ENCODE measurements at places on chromosomes 7 and 10.

GRCh38 chr7:553636-554111 is 34.0 kb upstream of the PDGFA start:
- DNase-seq, result no peak

DNA sequence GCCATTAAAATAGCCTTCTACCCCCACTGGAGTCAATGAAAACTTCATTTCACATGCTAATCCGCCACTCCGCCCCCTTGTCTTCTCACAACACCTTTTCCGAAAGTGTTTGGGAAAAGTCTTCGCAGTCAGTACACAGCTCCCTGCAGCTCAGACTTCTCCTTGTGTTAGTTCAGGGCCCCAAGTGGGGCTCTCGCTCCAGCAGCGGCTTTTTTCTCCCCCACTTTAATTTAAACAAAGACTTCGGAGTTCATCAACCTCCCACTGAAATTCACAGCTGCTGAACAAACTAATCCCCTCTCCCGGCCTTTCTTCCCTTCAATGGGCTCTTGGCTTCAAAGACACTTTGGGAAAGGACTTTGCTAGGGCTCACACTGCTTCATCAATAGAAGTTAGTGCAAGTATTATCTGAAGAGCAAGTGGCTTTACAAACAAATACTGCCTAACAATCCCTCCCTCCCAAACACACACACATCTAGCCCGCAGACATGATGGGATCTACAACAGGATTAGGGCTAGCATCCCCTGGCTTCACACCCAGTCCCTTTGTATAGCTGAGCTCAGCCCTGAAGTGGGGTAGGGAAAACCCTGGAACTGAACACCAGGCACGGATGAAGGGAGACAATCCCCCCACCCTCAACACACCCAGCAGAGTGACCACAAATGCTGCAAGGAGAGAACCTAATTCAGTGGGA is 23.1 kb downstream of the WNT8B start:
- DNase-seq, result no peak

DNA sequence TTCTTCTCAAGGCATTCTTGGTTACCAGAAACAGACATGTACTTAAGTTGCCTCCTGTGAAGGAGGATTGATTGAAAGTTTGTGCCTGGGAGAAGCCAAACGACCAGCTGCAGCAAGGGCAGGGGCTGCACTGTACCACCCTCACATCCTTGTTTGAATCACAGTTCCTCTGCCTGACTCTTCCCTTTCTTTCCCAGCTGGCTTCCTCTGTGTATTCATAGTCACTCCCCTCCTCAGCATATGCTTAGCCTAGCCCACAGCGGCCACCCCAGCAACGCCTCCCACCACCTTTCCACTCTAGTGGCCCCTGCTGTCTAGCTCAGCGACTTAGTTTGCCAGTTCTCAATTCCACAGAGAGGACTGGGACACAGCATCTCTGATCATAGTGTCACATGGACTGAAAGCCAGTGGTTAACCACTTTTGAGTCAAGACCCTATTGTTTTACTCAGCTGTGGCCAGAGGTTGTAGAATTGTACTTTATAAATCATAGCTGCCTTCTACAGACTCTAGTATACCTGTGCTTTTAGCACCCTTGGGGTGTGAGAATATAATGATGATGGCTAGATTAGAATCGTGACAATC is 643.0 kb downstream of the SUGCT start:
- DNase-seq, result no peak

DNA sequence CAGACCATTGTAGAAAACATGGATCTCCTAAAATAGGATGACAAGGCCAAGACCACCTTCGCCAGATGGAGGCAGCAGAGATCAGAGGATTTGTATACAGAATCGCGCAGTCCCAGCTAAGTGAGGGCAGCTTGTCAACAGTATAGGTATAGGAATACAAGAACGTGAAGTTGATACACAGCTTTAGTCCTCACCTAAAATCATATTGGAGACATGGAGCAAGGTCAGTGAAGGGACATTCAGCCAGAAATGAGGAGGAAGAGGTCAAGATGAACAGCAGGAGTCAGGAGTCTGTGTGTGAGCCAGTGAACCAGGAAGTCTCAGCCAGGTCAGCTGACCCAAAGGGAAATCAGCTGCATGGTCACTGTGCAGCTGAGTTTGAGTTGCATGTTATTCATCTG is 263.4 kb upstream of the PRKCQ start:
- DNase-seq, result no peak

- DNase-seq, result no peak
These were observed 599.6 kb upstream of the POT1 start for GRCh38 chr7:125529249-125529648.

- no peak for DNase-seq
These were observed 307.9 kb upstream of the SP8 start for GRCh38 chr7:21094589-21094988.

DNA sequence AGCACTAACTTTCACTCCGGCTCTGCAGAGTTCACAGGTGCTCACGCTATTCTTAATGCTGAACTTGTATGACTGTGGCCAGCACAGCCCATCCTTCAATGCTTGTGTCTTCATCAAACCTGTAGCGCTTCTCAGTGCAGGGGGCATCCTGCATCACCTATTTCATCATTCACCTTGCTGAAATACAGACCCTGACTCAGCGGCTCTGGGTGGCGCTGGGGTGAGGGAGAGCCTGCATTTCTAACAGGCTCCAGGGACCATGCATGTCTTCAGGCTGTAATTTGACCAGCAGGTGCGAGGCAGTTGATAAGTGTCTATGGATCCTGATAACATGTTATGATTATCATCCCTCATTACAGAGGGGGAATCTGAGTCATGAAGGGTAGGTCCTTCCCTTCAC is 89.3 kb downstream of the VOPP1 start:
- DNase-seq, result no peak

DNA sequence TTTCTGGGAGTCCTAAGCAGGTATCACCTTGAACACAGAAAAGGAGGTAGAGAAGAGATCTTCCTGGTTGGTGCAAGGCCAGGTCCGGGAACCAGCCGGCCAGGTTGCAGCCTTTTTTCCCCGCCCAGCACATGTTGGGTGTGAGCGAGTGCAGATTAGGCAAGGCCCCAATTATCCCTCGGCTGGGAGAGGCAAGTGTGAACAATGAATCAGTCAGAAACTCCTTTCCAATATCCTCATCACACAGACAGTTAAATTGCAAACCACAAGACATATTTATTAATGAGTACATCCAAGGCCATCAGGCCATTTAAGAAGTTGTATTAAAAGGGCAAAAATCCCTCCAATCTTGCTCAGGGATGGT is 115.0 kb upstream of the AFAP1L2 start:
- no peak for DNase-seq

DNA sequence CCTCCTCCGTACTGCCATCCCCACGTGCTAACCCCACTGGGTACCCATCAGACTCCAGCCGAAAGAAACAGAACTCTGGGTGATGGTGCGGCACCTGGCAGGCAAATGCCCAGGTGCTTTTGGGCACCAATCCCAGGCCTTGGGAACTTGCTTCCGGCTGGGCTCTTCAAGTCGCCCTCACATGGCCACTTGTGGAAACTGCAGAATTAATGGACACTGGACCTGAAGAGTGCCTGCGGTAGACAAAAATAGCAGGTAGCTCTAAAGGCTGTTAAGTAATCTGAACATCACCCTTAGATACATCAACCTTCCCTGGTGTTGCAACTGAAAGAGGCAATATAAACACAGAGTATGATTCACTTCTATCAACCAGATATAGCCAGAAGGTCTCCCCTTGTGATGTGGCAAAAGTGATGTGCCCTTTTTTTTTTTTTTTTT is 644.4 kb downstream of the GRM8 start:
- DNase-seq, result no peak

DNA sequence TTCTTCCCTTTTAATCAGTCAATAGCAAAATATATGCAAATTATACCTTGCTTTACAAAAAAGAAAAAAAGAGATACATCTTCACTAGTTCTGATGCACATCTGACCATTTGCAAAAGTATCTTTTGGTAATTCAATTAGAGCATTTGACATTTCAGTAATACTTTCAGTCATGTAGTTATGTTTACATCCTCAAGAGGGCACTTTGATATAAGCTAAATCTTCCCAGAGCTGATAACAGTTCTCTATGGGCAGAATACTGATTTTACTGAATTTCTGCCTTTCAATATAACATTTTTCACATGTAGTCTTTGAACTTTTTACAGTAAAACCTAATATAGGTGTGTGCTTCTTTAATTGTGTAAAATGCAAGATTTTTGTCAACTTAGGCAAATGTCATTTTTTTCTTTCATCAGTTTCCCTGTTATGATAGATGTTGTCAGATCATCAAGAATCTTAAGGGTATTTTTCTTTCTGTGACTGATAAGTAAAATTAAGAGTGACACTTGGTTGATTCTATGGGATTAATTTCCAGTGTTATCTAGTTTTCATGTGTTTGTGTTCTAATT is 703.5 kb upstream of the SEMA3D start:
- no peak for DNase-seq

GRCh38 chr7:133310232-133310862 is 57.5 kb downstream of the EXOC4 start:
- DNase-seq, result no peak

- DNase-seq, result no peak
These were observed 348.5 kb upstream of the SHH start for GRCh38 chr7:156160811-156161210.

DNA sequence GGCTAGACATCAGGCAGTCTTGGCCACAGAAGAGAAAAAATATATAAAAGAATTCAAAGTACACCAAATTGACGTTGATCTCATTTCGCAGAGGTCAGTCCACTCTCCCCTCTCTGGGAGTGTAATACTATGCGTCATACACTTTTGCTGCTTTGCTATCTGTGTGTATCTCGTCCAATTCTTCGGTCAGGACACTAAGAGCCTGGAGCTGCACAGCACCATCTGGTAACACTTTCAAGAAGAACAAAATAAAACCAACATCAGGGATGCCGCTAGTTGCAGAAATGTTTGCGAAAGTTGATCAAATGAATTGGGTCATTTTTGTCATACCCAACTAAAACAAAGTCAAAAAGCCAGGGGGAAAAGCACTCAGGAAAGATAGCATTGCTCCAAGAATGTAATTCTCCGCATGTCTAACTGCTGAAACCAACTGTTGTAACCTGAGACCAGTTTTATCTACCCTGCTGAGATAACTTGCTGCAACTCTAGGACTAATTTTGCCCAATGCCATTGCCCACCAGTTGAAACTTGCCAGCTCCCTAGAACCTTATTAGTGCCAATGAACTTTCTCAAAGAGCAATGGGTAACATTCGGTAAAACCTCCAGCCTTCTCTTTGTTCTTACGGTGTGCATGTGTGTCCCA is 23.0 kb downstream of the TMEM176A start:
- DNase-seq, result no peak

Measured in esophagus squamous epithelium (tissue), 5 donors.